ENCODE measurements at places on chromosomes 1 and 21.

GRCh38 chr1:22920734-22921451 lies 51.8 kb downstream of the LACTBL1 start:
- DNase-seq, result no peak

- no peak for DNase-seq
Observed at GRCh38 chr1:170407581-170407980, 124.4 kb upstream of the GORAB start.

DNA sequence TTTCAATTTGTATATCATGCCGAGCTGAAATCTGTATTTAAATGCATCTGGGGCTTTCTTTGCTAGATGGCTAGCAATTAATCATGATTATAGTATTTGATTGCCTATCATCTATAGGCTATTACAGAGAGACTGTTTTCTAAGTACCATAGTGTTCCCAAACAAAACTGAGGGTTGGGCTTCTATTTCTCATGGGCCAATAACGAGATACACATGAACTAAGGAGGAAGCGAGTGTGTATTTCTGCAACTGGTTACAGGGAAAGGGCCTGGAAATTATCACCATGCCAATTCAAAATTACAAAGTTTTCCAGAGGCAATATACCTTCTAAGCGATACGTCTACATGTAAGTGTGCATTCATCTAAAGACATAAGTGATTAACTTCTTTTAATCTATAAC lies 744.5 kb upstream of the BRINP3 start:
- DNase-seq, result no peak

GRCh38 chr1:3907621-3908165 lies 7.6 kb upstream of the C1orf174 start:
- no peak for DNase-seq

DNA sequence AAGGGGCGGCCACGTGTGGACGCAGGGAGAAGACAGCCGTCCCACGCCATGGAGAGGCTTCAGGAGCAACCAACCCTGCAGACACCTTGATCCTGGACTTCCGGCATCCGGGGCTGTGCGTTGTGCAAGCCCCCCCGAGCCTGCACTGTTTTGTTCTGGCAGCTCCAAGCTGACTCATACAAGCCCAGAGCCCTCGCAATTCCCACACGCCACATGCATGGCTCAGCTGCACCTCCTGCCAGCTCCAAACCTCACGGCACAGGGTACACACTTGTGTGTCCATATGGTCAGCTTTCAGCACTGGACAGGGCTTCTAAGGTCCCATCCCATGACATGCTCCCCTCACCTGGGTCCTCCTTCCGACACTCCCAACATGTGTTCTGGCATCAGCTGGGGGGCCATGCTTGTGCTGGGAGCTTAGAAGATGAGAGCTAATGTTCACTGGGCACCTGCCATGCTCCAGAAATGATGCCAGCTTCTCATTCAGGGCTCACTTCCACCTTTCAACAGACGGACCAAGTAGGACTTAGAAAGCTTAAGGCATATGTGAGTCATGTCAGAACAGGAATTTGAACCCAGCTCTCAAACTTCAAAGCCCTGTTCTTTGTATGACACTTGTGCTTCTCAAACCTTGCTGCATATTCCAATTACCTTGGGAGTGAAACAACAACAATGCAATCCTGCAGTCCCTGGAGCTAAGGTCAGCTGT lies 137.3 kb downstream of the PGBD5 start:
- no peak for DNase-seq

- DNase-seq, result no peak
Observed at GRCh38 chr1:59316497-59317128, 19.7 kb downstream of the FGGY start.

DNA sequence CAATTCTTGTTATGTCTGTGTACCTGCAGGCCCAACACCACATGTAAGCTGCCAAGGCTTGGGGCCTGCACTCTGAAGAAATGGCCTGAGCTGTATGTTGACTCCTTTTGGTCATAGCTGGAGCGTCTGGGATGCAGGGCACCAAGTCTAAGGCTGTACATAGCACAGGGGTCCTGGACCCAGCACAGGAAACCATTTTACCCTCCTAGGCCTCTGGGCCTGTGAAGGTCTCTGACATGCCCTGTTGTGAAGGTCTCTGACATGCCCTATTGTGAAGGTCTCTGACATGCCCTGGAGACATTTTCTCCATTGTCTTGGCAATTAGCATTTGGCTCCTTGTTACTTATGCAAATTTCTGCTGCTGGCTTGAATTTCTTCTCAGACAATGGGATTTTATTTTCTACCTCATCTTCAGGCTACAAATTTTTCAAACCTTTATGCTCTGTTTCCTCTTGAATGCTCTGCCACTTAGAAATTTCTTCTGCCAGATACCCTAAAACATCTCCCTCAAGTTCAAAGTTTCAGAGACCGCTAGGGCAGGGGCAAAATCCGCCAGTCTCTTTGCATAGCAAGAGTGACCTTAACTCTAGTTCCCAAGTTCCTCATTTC lies 246.7 kb upstream of the B3GALT2 start:
- DNase-seq, result no peak

- DNase-seq, result peak; percentile 61
Observed at GRCh38 chr21:20997636-20998455, at the start of gene NCAM2. Gene NCAM2, plus strand, starts transcription at chr21:20998409.

GRCh38 chr1:229058729-229059128 lies 212.2 kb upstream of the RAB4A start:
- peak; percentile 68 for DNase-seq

Measured in NCI-H2107 (cell line).